ENCODE measurements at places on chromosomes 2 and 18.

DNA sequence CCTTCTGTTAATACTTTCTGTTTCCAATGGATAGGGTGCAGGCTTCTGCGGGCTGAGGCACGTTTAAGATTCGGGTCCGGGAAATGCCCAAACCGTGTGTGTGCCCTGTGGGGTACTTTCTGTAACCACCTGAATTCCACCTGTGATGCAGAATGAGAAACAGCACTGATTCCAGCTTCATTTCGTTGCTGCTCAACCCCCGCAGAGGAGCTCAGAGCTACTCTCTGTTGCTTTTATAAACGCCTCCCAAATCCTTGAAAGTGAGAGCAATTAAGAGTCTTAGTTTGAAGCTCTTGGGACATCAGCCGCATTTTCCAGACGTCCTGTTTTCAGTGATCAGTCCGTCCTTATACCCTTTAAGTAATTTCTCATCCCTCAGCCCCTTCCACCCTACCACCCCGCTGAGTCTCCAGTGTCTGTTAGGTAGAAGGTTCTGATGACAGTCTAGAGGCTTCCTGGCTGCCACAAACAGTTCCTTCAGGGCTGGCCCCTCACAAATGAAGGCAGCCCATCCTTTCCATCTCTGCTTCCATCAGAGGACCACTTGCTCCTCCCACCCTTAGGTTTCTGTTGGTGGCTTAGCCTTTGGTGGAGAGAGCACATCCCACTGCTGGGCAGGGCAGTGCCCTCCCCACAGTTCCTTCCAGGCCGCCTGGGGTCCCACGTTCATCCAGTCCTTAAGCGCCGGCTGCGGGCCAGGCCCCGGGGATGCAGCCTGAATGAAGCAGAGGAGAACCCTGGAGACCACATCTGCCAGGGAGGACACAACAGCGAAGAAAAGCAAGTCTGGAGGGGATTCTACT is 230.1 kb downstream of the SEPTIN10 start:
- DNase-seq = no peak

DNA sequence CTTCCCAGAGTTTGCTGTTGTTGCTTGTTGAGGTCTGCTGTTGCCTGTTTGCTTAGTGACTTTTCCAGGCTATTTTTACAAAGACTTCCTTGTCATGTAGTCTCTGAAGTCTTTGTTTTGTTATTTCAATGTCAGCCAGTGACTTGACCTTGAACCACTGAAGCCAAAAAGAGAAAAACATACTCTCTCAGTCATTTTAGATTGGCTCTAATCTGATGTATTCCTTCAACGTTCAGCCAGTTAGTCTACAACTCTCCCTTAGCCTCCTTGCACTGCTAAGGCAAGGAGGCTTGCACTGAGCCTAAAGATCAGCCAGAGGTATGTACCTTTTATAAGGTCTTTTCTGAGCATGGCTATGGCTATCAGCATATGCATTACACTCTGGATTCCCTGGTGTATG is 27.9 kb downstream of the KIAA1328 start:
- no peak for DNase-seq

- DNase-seq = no peak
These were observed 281.2 kb upstream of the LYPD1 start for GRCh38 chr2:132951008-132951714.

GRCh38 chr2:182359027-182359989 is 67.5 kb downstream of the PDE1A start:
- DNase-seq = no peak

DNA sequence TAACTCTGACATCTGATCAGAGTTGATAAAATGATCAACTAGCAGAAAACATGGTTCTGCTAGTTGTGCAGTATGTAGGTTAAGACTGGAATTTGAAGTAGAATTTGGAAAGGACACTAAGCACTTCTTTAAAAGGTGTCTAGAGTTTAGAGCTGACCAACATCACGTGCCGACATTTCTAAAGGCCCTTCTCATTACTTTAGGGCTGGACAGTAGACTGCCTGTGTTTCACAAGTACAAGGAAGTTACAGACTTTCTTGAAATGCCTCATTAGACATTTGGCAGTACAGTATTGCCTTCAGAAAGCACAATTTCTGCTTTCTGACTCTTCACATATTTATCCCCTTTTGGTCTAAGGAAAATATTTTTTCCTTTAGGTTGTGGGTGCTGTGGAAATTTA is 255.3 kb downstream of the ZNF385B start:
- no peak for DNase-seq

DNA sequence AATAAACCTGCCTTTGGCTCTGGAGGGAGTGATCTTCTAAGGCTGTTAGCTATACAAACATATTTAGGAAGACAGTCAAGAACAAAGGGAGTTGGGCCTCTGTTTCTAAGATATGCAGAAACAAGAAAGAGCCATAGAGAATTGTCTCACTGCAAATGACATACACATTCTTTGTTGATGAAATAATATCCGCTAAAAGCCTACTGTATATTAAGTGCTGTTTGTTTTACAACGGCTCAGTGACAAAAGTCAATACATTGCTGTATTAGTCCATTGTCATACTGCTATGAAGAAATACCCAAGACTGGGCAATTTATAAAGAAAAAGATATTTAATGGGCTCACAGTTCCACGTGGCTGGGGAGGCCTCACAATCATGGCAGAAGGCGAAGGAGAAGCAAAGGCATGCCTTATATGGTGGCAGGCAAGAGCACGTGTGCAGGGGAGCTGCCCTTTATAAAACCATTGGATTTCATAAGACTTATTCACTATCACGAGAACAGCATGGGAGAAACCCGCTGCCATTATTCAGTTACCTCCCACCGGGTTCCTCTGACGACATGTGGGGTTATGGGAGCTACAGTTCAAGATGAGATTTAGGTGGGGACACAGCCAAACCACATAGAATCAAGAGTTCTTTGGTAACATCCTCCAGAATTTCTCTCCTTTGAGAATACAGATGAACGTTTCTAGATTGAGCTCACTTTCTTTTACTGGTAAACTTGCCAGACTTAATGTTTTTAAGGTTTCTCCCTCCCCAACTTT is 157.8 kb downstream of the PIK3C3 start:
- DNase-seq = no peak

DNA sequence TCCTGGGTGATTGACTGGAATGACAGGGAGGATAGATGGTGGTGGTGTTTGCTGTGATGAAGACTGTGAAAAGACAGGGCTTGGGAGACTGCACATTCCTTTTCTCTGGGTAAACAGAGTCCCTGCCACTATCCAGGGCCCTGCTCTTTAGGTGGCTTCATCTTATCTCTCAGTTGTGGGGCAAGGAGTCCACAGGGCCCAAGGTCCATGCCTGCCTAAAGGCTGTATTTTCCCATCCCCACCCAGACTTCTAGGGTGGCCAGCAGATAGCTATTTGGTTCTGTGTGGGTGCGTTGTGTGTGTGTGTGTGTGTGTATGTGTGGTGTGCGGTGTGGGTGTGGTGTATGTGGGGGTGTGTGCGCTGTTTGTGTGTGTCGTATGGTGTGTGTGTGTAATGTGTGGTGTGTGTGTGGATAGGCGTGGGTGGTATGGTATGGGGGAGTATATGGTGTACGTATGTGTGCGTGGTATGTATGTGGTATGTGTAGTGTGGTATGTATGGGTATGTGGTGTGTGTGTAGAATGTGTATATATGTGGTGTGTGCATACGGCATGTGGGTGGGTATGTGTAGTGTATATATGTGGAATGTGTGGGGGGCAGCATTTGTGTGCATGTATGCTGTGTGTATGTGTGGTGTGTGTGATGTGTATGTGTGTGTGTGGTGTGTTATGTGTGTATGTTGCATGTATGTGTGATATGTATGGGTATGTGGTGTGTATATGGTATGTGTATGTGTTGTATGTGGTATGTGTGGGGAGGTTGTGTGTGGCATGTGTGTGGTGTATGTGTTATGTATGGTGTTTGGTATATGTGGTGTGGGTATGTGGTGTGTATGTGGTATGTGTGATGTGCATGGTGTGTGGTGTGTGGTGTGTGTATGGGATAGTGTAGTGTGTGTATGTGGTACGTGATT is 10.5 kb upstream of the XRCC5 start:
- DNase-seq = no peak

DNA sequence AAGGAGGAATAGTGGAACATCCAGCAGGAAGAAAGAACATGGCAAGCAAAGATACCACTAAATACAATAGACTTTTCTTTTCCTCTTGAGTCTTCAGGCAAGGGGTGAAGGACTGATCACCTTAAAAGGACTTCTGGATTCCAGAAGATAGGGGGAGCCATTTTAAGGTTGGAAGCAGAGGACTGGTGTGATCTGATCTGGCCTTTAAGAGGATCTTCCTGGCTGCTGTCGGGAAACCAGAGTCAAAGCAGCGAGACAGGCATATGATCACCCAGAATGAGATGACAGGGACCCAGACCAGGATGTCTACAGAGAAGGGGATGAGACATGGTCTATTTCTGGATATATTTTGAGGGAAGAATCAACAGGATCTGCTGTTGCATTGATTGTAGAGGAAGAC is 558.0 kb downstream of the STK39 start:
- DNase-seq = no peak

Measured in NCI-H1930 (cell line).